ENCODE measurements at places on chromosomes 6 and 20. TPM values are rescaled to one million over a fixed set of nuclear protein-coding genes. Genes with fewer than 3 reads are reported as not detected.

DNA sequence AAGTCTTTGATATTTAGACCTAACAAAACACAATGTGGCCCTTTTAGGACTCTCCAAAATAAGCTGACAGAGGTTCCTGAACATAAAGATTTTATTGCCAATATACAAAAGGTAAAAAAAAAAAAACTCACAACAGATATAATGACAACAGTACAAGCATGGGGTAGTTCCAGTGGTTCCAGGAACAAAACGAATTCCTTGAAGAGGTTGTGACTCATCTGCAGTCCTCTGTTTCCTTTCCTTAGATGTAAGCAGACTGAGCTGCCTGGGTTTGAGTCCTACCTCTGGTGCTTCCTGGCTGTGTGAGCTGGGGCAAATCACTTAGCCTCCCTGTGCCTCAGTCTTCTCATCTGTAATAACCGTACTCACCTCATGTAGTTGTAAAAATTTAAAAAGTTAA lies 13.3 kb upstream of the CTAGE9 start:
- DNase-seq = no peak

SLC22A1 gene
- total RNA-seq = 0.56 TPM

- DNase-seq = no peak
Observed at GRCh38 chr20:19501476-19502115, 256.5 kb upstream of the RIN2 start.

- DNase-seq = no peak
Observed at GRCh38 chr6:85703406-85703805, 60.7 kb upstream of the SYNCRIP start.

GRM1 gene
- not detected for total RNA-seq

TCF21 gene
- 0.37 TPM for total RNA-seq

GRCh38 chr6:13188306-13188705 lies 140.0 kb downstream of the TBC1D7 start:
- no peak for DNase-seq

DNA sequence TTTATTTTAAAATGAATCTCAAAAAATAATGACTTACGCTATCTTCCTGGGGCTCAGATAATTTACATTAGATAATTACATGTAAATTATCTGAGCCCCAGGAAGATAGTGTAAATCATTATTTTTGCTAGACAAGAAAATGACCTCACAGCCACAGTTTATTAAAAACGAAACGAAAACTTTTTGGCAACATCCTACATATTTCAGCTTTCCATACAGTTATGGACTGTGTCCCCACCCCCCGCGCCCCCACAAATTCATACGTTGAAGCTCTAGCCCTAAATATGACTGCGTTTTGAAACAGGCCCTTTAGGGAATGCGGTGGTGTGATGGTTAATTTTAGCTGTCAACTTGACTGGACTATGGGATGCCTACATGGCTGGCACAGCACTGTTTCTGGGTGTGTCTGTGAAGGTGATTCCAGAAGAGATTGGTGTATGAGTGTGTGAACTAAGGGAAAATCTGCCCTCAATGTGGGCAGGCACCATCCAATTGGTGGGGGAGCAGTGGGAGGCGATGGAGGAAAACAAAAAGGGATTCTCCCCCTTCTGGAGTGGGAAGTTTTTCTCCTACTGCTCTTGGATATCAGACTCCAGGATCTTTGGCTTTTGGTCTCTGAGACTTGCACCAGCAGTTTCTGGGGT lies 52.6 kb downstream of the TRPC4AP start:
- no peak for DNase-seq

ANGPT4 gene
- total RNA-seq = not detected

DNA sequence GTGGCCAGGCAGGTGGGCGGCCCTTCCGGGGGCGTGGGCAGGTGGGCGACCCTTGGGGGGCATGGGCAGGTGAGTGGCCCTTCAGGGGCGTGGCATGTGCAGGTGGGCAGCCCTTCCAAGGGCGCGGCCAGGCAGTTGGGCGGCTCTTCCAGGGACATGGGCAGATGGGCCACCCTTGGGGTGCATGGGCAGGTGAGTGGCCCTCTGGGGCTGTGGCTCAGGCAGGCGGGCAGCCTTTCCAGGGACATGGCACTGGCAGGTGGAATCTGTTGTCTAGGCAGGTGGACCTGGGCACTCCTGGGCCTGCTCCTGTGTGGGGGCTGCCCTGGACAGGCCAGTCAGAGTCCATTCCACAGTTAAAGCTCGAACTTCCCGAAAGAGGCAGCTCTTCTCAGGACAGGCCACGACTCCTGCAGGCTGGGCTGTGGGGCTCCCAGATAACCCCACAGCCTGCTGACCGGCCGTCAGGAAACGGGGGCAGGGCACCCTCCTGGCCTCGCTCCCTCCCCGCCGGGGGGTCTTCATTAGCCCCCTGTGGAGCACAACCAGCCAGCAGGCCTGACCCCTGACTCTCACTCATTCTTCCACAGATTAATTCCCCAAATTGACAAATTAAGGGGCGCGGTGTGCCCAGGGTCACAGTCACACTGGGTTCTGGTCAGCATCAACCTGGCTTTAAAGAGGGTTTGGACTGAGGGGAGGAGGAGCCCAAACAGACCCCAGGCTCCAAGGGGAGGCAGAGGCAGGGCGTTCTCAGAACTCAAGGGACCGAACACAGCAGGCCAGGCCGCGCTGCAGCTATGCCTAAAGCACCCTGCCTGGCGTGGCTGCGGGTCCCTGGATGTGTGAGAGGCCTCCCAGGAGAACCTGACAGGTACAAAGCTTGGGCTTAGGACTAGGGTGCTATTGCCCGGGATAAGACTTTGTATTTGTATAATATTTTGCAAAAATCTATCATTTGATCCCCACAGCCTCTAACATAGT lies 130.0 kb downstream of the DLL1 start:
- no peak for DNase-seq

DNA sequence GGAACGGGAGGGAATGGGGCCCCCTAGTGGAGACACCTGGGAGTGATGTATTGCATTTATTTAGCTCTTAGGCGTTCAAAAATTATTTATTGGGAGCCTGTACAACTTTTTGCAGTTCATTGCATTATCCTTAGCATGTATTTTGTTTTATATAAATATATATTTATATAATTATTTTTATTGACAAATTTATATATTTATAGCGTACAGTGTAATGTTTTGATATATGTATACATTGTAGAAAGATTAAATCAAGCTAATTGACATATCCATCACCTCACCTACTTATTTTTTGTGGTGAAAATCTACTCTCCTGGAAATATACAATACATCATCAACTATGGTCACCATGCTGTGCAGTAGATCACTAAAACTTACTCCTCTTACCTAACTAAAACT lies 975 bp downstream of the SIRT5 start:
- no peak for DNase-seq

GSTA2 gene
- not detected for total RNA-seq

- DNase-seq = peak; percentile 79
Observed at GRCh38 chr6:109482905-109483734, at the start of gene ZBTB24. Gene ZBTB24 (minus strand): TSS chr6:109483219. CDS start chr6:109482026, 1,193 bp downstream.

All from HT-29 (cell line).